Prostate gland (tissue), 2 donors: ENCODE measurements at places on chromosomes 16 and 17. TPM values are rescaled to one million over a fixed set of nuclear protein-coding genes. Genes with fewer than 3 reads are reported as not detected.

The CCL4L2 gene
- total RNA-seq, result not detected

DNA sequence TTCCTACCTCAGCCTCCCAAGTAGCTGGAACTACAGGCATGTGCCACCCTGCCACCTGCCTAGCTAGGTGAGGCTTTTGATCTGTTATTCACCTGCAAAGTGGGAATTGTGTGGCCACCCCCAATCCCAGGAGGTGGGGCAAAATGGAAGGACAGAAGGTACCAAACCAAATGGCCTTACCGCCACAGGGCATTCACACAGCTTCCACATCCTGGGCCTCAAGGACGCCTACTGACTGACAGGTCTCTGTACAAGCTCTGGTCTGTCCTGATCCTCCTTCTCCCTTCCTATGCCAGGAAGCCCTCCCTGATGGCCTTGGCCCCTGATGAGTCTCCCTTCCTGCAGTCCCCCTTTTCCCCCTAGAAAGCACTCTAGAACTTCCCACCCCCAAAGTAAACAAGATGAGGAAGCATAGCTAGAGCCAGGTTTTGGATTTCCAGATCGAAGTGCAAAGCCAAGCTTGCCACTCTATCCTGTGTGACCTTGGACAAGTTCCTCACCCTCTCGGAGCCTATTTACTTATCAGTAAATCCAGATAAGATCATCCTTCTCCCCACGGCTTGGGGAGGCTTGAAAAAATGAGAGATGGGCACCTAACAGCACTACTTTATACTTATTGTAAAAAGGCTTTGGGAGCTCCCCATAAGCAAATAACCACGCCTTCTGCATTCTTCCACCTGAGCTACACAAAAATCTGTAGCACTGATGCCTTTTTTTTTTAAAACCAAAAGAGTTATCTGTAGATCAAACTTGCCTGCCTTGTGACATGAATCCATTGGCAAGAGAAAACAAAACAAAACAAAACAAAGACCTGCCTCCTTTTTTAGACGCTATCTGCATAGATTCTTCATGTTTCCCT lies 4.5 kb downstream of the PLLP start:
- DNase-seq, result no peak
- no peaks in the 10 kb centered on the region for H3K36me3 ChIP-seq
- no peaks in the 10 kb centered on the region for H3K4me1 ChIP-seq
- no peak overlapping the region for H3K27ac ChIP-seq
- H3K27me3 ChIP-seq, result no peaks in the 10 kb centered on the region

DNA sequence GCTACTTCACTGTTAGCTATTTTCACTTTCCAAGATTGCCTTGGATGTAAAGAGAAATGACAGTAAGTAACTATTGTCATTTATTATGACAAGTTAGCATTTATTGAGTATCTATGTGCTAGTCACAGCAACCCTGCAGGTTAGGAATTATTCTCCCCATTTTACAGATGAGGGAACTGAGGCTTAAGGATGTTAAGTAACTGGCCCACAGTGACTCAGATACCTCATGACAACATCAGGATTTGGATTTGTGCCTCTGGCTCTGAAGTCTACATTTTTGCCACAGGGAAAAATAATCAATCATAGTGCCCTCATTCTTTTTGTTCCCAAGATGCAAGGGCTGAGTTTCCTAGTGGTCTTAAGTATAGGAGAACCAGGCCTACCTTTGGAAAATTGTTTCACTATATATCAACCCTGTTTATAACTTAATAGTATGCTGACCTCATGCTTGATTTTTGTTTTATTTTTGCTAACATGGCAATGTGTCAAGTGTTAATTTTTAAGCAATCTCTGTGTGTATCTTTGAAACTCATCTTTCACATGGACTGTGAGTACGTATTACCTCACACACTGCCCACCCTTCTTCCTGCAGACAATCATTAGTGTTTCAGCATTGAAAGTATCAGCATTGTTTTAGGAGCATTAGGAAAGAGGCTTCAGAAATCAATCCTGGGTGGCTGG lies 105.0 kb downstream of the TANGO6 start:
- DNase-seq, result no peak
- no peaks in the 10 kb centered on the region for H3K27me3 ChIP-seq
- H3K36me3 ChIP-seq, result no peaks in the 10 kb centered on the region
- H3K4me1 ChIP-seq, result no peaks in the 10 kb centered on the region
- H3K27ac ChIP-seq, result no peak overlapping the region
- H3K4me3 ChIP-seq, result no peak overlapping the region

DNA sequence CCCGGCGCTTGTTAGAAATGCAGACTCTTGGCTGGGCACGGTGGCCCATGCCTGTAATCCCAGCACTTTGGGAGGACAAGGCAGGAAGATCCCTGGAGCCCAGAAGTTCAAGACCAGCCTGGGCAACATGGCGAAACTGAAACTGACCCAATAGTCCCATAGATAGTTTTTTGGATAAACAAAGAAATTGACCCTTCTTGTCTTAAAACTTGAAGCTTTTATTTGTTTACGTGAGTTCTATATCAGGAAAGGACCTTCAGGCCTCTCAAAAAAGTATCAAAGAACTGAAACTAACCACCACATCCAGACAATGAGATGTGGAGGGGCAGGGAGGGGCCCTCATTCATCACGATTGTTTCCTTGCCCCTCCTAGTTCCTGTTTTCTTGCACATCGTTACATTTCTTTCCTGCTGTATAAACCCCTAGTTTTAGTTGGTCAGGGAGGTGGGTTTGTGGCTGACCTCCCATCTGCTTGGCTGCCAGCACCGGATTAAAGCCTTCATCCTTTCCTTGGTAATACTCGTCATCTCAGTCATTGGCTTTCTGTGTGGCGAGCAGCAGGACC lies 29.9 kb upstream of the PRM1 start:
- no peak overlapping the region for H3K4me3 ChIP-seq
- no peaks in the 10 kb centered on the region for H3K4me1 ChIP-seq
- no peak overlapping the region for H3K27ac ChIP-seq
- no peaks in the 10 kb centered on the region for H3K27me3 ChIP-seq
- no peaks in the 10 kb centered on the region for H3K36me3 ChIP-seq

GRCh38 chr16:1677942-1678499 lies at the start of gene JPT2:
Gene JPT2, plus strand, starts transcription at chr16:1678279. Its CDS starts 34 bp downstream, at chr16:1678313.
- H3K27me3 ChIP-seq, result no peaks in the 10 kb centered on the region
- peak within 1 kb of the TSS; percentile 85 for H3K27ac ChIP-seq
- peaks cover 2% of the 10 kb centered on the region for H3K4me1 ChIP-seq
- peak; percentile 99 for DNase-seq
- H3K4me3 ChIP-seq, result peak within 1 kb of the TSS; percentile 76
- no peaks in the 10 kb centered on the region for H3K36me3 ChIP-seq

GRCh38 chr16:48865520-48865919 lies 255.5 kb upstream of the N4BP1 start:
- H3K36me3 ChIP-seq, result no peaks in the 10 kb centered on the region
- H3K27me3 ChIP-seq, result no peaks in the 10 kb centered on the region
- DNase-seq, result no peak
- no peaks in the 10 kb centered on the region for H3K4me1 ChIP-seq
- no peak overlapping the region for H3K4me3 ChIP-seq

The PRSS33 gene
- not detected for total RNA-seq

DNA sequence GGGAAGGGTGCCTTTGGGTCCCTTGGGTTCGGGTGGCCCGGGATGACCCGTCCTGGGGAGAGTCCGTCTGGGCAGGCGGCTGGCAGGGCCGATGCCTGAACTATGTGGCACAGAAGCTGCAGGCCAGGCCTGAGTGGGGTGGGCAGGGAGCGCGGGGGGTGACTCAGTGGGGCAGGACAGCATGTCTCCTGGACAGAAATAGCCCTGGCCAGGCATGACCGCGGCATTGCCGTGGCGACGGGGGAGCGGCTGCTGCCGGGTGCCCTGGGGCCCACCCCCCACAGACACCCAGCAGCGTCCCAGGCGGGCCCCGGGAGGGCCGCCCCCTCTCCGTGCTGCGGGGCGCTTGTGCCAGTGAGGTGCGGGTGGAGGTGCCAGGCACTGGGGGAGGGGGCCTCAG lies 1.8 kb upstream of the C1QTNF8 start:
- H3K4me3 ChIP-seq, result no peak overlapping the region
- DNase-seq, result no peak
- H3K4me1 ChIP-seq, result no peaks in the 10 kb centered on the region
- no peak overlapping the region for H3K27ac ChIP-seq

GRCh38 chr17:12554251-12554650 lies 111.4 kb upstream of the MYOCD start:
- no peak overlapping the region for H3K27ac ChIP-seq
- no peak for DNase-seq
- H3K4me3 ChIP-seq, result no peak overlapping the region
- H3K36me3 ChIP-seq, result no peaks in the 10 kb centered on the region

GRCh38 chr16:84819644-84820304 lies at the start of gene CRISPLD2:
Gene CRISPLD2, plus strand, starts transcription at chr16:84819985. Its CDS starts 18,511 bp downstream, at chr16:84838496.
- peak within 1 kb of the TSS; percentile 48 for H3K4me3 ChIP-seq
- H3K27ac ChIP-seq, result peak within 1 kb of the TSS; percentile 85
- peaks cover 3% of the 10 kb centered on the region for H3K4me1 ChIP-seq
- no peaks in the 10 kb centered on the region for H3K36me3 ChIP-seq
- peak; percentile 93 for DNase-seq
- no peaks in the 10 kb centered on the region for H3K27me3 ChIP-seq

- H3K36me3 ChIP-seq, result no peaks in the 10 kb centered on the region
- no peak overlapping the region for H3K27ac ChIP-seq
- H3K4me3 ChIP-seq, result no peak overlapping the region
- DNase-seq, result no peak
- H3K27me3 ChIP-seq, result no peaks in the 10 kb centered on the region
Observed at GRCh38 chr17:50100480-50100883, 5.3 kb downstream of the PDK2 start.

DNA sequence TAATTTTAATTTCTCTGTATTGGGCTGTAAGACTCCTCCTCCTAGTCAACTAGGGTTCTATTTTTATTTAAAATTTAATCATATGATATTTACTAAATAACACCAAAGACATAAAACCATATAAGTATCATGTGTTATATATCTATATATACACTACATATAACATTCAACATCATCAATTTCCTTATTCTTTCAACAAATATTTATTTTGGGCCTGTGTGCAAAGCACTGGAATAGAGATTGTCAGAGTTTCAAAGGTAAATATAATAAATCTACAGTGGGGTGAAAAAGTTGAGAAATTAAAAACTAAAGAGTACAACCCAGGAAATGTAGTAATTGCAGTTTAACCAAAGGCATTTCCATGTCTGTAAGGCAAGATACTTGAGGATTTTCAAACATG lies 364.0 kb downstream of the CA10 start:
- no peak for DNase-seq
- no peaks in the 10 kb centered on the region for H3K36me3 ChIP-seq
- no peaks in the 10 kb centered on the region for H3K27me3 ChIP-seq
- H3K27ac ChIP-seq, result no peak overlapping the region

DNA sequence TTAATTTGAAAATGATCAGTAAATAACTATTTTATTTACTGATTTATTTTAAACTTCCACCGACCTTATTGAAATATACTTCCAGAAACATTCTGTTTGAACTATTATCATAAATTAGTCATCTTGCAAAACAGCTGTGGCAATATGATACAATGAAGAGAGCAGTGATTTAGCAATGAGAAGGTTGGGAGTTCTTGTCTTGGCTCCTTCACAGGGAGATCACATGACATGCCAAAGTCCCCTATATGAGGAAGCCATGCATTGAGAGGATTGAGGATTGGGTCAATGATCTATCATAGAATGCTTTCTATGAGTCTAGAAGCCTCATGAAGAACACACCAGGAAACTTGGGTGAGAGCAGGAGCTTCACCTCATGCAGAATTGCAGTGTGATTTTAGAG lies 222.7 kb downstream of the LGALS9B start:
- no peak for DNase-seq
- no peaks in the 10 kb centered on the region for H3K4me1 ChIP-seq
- H3K36me3 ChIP-seq, result no peaks in the 10 kb centered on the region
- no peak overlapping the region for H3K4me3 ChIP-seq

DNA sequence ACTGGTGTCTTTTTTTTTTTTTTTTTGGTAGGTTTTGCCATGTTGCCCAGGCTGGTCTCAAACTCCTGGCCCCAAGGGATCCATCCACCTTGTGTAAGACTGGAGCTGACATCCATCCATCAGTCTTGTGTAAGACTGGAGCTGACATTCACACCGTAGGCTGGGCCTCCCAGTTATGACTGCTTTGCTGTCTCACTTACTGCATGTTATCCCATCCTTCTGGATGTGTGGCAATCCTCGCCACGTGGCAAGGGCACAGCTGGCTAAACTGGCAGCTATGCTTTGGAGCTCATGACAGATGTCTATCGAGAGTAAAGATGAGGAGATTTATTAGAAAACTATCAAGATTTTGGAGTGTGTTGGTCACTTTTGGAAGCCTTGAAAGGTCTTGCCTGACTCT lies 115.1 kb downstream of the ABCA8 start:
- no peak overlapping the region for H3K27ac ChIP-seq
- DNase-seq, result no peak
- no peaks in the 10 kb centered on the region for H3K36me3 ChIP-seq
- H3K4me1 ChIP-seq, result no peaks in the 10 kb centered on the region
- H3K27me3 ChIP-seq, result no peaks in the 10 kb centered on the region

- H3K27me3 ChIP-seq, result no peaks in the 10 kb centered on the region
Observed at GRCh38 chr17:55555772-55556171, 44.5 kb upstream of the SMIM36 start.

The TMC7 gene
- 2.9 TPM for total RNA-seq

The KRT33B gene
- total RNA-seq, result not detected

- H3K4me1 ChIP-seq, result peaks cover 28% of the 10 kb centered on the region
- peak; percentile 95 for DNase-seq
- no peaks in the 10 kb centered on the region for H3K27me3 ChIP-seq
- H3K4me3 ChIP-seq, result peak overlapping the region; percentile 13
- peak overlapping the region; percentile 94 for H3K27ac ChIP-seq
Observed at GRCh38 chr17:77286641-77287431, 146.1 kb downstream of the SEC14L1 start.

The GDE1 gene
- 67.8 TPM for total RNA-seq

DNA sequence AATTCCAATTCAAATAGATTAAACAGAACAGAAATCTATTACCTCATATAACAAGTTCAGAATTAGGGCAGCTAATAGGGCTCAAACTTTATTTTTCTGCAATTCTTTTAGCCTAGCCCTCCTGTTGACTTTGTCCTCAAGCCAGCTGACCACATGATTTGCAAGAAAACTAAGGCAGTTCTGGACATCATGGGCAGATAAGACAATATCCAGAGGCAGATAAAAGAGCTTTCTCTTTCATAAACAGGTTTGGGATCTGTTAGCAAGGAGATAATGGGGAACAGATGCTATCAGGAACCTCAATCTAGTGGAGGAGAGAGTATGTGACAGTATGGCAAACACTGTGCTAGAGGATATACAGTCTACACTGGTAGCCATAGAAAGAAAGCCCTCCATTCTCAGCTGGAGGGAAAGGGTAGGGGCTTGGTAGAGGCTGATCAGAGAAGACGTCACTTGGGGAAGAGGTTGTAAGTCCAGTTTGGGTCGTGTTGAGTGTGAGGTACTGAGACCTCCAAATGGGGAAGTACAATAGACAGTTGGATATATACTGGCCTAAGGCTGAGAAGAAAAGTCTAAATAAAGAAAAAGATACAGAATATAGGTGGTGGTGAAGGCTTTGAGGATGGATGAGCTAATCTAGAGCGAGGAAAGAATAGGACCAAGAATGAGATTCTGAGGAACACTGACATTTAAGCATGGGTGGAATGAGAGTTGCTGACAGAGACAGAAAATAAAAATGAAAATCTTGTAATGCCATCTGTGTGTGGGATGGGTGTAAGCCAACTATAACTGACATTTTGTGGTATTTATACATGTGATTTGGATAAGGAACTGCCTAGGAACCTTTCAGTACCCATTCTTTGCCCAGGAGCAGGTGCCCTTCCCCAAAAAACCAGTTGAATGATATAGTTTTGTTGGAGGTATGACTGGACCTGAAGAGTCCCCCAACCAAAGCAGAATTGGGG lies 67.4 kb downstream of the CYB561 start:
- no peaks in the 10 kb centered on the region for H3K36me3 ChIP-seq
- no peaks in the 10 kb centered on the region for H3K27me3 ChIP-seq
- no peak overlapping the region for H3K4me3 ChIP-seq
- DNase-seq, result no peak
